Cortex of kidney (tissue), 1 donor: ENCODE measurements at places on chromosomes 16 and 17.

DNA sequence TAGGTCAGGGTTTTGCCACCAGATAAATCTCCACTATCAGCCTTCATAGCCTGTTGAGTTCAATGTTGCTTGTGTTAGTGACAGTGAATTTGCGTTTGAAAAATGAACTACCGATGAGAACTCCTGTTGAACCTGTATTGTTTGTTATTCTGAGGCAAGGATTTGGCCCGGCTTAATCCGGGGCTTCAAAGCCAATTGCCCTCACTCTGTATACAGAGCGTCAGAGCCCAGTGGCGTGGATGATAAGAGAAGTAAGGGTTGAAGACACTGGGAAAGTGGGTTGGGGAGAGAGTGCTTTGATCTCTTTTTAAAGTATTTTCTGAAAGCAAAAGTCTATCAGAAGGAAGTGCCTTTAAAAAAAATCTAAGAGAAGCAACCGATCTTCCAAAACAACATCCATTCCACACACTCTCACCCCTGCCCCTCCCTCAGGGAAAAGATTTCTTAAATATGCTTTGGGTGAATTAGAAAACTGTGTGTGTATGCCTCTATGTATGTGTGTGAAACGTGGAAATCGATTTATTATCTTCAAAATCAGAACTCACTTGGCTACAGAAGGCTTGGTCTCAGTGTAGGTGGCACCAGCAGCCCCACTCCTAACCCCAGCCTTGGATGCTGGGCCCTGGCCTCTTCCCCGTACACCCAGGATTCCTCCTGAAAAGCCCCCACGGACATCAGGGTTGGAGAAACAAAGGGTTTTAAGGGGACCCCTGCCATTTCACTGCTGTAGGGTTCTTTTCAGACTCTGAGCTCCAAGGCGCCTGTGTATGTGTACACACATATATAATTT lies 8.8 kb downstream of the TBX4 start:
- no peak for DNase-seq

DNA sequence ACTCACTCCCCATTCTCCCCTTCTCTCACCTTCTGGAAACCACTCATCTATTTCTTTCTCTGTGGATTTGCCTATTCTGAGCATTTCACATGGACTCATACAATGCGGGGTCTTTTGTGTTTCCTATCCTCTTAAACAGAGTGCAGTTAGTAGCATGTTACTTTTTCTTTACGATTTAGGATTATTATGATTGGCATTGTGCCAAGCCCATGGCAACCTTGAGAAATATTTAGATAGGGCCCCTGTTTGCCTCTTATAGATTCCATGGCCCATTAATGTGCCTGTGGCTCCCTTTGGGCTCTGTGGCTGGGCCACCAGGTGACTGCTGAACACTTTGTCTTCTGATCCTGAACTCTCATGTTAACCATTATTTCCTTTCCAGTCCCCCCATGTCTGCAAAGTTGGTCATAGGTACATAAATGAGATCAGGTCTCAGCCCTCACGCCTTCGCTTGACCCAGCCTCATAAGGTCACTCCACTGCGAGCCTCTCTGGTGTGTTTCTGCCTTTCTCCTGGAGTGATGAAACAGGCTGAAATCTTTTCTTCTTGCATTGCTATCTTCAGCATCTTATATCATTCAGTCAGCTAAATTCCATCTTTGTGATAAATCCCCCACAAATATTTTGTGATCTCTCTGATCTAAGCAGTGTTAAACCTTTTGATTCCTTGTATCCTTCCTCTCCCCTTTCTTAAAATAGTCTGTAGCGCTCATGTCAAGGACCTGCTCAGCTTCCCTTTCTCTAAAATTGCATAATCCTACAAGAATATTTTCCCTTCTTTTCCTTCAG lies 44.0 kb downstream of the MYH3 start:
- DNase-seq, result no peak

DNA sequence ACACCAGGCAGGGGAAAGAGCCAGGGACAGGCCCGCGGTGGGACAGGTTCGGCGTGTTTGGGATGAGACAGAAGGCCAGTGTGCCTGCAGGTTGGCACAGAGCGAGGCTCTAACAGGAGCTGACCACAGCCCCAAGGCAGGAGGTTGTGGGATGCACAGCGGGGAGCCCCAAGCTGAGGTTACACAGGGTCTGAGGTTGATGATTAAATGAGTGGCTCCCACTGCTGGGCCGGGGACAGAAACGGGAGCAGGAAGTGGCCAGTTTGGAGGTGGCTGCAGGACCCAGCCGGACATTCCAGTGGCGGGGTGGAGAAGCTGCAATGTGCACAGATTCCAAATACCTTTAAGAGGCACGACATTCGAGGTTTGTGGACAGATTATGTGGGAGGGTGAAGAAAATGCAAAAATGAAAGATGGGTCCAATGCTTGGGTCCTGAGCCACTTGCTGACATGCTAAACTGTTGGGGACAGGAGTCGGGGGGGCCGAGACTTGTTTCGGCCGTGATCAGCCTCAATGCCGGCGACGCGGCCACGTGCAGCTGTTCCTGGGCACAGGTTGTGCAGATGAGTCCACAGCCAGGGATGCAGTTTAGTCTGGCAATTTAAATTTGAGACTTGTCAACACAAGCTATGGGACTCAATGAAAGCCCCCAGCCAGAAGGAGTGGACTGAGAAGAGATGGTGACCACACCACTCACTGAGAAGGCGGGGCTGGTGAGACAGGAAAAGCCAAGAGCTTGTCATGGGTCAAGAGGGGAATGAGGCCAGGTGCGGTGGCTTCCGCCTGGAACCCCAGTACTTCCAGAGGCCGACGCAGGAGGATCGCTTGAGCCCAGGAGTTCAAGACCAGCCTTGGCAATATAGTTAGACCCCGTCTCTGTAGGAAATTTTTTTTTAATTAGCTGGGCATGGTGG lies 8.7 kb downstream of the ENPP7 start:
- DNase-seq, result no peak

- no peak for DNase-seq
Measured at GRCh38 chr17:725084-725483, 7.3 kb upstream of the TLCD3A start.

DNA sequence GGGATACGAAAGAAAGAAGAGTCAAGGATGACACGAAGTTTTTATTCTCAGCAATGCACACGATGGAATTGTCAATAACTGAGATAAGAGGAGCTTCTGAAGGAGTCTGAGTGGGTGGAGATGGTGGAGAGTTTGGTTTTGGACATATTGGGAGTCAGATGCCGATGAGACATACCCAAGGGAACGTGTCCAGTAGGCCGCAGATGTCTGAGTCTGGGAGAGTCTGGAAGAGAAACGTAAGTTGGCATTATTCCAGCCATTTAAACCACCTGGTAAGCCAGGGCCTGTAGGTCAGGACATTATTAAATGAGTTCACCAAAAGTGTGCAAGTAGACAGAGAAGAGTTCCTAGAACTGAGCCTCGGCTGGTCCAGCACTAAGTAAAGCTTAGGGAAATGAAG lies 478.3 kb upstream of the CDH5 start:
- no peak for DNase-seq

DNA sequence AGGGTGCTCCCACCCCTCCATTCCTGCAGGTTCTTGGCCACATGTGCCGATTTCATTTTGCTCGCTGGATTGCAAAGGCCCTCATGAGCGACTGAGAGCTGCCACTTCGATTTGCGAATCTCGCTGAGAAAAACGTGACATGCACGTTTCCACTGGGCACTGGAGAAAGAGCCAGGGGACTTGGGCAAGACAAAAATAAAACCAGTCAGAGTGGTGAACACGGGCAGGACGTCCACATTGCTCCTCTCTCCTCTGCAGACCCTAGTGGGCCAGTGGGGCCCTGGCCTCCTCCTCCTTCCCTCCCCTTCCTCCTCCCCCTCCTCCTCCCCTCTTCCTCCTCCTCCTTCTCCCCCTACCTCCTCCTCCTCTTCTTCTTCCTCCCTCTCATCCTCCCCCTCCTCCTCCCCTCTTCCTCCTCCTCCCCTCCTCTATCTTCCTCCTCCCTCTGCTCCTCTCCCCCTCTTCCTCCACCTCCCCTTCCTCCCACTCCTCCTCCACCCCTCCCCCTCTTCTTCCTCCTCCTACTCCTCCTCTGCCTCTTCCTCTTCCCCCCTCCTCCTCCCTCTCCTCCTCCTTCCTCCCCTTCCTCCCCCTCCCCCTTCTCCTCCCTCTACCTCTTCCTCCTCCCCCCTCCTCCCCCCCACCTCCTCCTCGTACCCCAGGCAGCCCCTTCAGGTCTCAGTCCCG lies 28.1 kb upstream of the ENPP7 start:
- no peak for DNase-seq
